ENCODE measurements at places on chromosomes 7 and 10.

DNA sequence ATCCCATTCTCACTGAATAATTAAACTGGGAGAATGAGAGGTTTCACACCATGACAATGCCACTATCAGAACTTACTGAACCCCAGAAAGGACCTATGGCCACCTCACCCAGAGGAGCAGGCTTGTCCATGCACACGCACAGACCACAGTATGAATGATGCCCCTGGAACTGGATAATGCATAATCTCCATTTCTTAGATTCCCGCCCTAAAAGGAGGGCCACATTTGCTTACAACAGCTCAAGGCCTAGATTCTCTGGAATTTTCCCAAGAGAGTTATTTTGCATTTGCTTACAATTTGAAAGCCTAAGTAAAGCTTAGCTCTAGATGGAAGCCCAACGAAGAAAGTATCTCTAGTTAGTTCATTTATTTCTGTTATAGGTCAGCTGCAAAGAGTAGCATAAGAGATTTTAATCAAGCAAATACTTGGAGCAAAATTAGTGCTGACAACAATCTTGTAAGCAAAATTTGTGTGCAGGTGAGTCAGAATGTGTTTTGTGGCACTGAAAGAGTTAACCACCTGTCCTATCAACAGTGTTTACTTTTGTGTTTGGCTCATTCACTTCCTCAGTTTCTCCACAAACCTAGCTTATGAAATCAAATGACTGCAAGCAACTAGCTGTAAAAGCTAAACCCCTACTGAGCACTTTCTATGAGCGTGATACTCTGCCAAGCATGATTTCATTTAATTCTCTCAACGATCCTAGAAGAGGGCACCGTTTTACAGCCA, 32.1 kb downstream of the ELMO1 start:
- DNase-seq = no peak

DNA sequence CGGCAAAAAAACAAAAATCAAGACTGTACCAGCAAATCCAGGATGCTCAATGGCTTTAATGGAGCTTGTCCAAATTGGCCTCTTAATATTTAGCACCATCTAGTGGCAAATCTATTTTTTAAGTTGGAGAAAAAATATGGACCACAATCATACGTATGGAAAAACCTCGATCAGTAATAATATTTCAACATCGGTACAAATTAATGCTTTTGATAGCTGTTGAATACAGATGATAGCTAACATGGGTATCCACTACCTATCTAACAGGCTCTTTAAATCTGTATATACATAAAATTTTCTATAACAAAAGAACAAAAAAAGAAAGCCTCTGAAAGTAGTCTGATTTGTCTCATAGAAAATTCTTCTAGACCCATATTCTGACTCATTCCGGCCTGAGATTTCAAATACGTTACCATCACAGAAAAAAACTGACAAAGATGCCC, 29.2 kb downstream of the COA1 start:
- DNase-seq = no peak

- DNase-seq = no peak
These were observed 72.0 kb downstream of the KAT6B start for GRCh38 chr10:74898201-74898976.

- DNase-seq = no peak
These were observed 955.6 kb downstream of the GATA3 start for GRCh38 chr10:9010093-9010492.

GRCh38 chr7:139658908-139659675, 118.7 kb downstream of the HIPK2 start:
- no peak for DNase-seq

DNA sequence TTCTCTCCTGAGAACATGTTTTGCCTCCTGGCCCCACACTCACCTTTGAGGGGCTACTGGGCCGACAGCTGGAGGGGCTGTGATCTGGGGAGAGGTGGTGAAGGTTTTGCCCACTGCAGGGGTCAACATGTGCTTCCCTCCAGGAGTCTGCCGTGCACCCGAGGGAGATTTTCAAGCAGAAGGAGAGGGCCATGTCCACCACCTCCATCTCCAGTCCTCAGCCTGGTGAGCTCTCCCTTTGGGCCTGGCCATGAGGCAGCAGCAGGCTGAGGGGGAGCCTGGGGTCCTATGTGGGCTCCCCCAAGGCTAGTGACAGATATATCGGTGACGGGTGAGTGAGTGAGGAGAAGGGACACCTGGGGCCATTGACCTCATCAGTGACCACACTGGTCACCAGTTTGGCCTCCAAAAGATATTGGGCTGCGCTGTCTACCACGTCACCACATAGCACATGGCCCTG, 6.6 kb downstream of the PGAM2 start:
- no peak for DNase-seq

GRCh38 chr7:93366816-93367215, 134.7 kb downstream of the VPS50 start:
- DNase-seq = no peak

- DNase-seq = no peak
These were observed at the start of gene NACAD for GRCh38 chr7:45088821-45089340. TSS of gene NACAD (minus strand) at chr7:45088969. CDS start at chr7:45088894, 75 bp downstream.

- DNase-seq = no peak
These were observed 12.9 kb upstream of the DENND2A start for GRCh38 chr7:140653319-140654108.

DNA sequence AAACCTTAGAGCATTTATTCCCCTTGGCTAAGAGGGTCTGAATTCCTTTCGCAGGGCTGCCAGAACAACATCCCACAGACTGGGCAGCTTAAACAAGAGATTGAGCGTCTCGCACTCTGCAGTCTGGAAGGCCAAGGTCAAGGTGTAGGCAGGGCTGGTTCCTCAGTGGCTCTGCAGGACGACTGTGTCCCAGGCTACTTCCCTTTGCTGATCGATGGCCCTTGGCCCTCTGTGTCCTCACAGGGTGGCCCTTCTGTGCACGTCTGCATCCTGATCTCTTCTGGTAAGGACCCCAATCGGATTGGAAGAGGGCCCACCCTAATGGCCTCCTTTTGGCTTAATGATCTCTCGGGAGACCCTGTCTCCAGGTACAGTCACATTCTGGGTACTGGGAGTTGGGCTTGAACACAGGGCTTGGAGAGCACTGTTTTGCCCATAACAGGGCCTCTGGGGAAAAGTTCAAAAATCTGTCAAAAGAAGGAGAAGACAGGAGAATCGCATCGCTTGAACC, 35.1 kb upstream of the DNAJB6 start:
- no peak for DNase-seq

- DNase-seq = no peak
These were observed 700.1 kb upstream of the ANKRD30A start for GRCh38 chr10:36425131-36425797.

DNA sequence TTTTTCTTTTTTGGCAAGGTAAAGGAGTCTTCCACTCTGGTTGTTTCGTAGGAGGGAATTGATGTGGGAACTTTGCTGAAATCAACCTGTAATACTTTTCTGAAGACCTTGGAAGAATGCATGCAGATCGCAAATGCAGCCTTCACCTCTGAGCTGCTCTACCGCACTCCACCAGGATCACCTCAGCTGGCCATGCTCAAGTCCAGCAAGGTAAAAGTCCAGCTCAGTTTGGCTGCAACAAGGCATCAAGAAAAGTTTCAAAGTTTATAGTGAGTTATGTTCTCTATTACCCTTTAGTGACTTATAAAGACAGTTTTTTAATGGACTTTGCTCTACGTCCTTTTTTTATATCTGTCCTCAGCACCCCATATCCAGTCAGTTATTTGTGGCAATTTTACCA, 21.0 kb downstream of the PLEKHA8 start:
- DNase-seq = no peak

DNA sequence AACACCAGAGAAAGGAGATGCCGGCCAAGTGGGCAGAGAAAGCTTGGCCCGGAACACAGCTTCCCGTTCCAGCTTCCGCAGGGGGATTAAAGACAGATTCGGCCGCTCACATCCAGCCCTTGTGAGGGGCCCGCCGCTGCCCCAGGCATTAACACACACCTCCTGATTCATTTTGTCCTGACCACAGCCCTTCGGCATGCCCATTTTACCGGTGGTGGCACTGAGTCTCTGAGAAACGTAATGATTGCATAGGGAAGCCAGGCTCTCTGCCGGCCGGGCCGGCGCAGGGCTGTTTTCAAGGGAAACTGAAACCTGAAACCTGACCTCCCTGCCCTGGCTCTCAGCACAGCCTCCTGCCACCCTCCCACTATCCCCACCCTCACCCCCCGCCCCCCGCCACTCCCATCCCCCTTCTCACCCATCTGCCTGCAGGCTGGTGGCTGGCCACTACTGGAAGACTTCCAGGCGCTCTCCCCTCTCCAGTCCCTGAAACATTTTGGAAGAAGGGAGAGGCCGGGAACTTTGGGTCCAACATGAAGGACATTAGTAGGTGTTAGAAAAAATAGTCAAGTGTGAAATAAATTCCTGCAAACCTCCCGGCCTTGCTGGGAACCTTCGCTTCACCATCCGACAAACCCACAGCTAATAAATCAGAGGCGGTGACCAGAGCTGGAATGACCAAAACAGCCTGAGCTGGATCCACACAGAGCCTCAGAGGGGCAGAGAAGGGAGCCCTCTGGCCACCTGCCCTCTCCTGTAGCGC, 83.5 kb upstream of the CUX1 start:
- DNase-seq = no peak

DNA sequence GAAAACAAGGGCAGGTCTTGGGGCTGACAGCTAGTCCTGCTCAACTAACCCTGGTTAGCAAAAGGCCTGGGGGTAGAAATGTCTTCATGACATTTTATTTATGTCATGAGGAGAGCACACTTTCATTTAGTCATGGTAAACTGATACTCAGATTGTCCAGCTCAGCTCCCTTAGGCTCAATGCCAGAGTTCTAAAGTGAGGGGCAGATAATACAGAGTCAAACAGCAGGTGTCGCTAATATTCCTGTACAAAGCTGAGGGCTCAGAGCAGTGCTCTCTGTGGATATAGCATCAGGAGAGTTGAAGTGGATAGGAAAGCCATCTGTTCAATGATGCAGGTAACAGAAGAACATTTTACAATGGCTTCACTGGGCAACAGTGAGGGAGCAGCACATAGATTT, 26.8 kb upstream of the CALCR start:
- DNase-seq = no peak

GRCh38 chr7:28900311-28900710, 57.8 kb downstream of the TRIL start:
- no peak for DNase-seq

GRCh38 chr10:89351412-89351779, 23.6 kb downstream of the IFIT3 start:
- DNase-seq = no peak

- no peak for DNase-seq
These were observed 3.2 kb downstream of the HTRA1 start for GRCh38 chr10:122464586-122464985.

GRCh38 chr10:42883993-42884983, 101.7 kb downstream of the BMS1 start:
- no peak for DNase-seq

DNA sequence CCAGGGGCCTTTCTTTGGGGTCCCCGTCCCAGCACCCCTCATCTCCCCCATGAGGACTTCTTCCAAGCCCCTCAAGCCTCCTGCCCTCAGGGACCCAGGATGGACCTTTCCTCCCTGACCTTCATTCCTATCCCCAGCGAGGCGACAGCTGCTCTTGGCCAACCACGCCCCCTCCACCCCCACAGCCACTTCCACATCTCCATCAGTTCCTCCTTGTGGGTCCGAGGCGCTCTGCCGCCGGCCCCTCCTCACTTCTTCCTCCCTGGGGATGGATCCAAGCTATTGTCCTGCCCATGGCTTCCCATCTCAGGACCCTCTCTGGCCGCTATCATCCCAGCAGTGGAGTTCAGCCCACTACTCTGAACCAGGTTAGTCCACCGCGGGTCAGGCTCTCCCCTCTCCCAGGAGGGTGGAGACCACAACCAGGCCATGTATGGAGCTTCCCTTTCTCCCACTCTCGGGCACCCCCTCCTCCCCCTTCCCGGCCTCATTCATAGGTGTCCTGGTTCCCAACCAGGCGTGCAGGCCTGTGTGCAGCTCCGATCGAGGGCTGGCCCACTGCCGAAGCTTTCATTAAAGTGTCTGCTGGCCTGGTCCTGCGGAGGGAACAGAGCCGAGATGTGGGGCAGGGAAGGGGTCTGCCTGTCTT, 1.7 kb upstream of the SH2B2 start:
- no peak for DNase-seq

DNA sequence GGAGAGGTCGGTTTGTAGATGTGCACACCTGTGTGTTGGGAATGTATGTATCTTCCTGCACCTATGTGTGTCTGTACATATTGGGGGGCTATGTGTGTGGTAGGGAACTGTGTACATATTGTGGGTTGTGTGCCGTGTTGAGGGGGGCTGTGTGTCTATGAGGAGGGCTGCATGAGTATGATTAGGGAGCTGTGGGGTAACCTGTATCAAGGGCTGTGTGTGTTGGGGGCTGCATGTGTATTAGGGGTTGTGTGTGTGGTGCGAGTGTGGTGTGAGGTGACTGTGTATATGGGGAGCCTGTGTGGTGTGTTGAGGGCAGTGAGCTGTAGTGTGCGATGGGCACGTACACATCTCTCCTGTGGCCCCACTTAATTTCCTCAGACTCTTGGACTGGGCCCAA, 22.2 kb upstream of the PAX2 start:
- no peak for DNase-seq

- no peak for DNase-seq
These were observed 48.9 kb downstream of the CALD1 start for GRCh38 chr7:134828361-134828760.

- DNase-seq = no peak
These were observed 619.5 kb upstream of the SEMA3D start for GRCh38 chr7:85806321-85806720.

DNA sequence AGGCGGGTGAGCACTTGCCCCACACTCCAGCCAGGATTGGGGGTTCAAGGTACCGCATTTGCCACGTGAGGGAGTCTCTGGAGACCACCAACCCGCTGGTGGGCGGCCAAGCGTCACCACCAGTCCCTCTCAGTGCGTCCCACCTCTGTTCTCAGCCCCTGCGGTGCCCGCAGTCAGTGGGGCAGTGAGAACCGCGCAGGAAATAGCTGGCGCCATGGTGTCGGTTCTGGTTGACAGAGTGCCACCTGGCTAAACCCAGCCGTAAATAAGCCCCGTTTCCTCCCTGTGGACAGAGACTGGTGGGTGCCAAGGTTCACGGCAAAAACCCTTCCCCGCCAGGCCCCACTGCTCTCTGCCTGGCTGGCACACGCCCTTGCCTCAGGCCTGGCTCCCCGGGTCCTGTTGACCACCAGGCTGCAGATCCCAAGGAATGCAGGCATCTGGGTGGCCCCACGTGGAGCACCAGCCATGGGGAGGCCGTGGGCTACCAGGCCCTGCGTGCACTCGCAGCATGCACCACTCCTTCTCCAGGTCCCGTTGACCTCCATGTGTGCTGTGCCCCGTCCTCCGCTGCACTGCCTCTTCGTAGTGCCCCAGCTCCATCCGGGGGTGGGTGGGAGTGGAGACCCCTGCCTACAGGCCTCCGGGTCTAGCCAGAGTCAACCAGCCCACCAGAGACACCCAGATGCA, 140.0 kb downstream of the LHPP start:
- no peak for DNase-seq

GRCh38 chr10:68955355-68955831, 577 bp upstream of the DDX21 start:
- peak; percentile 2 for DNase-seq
